ENCODE measurements at places on chromosomes 7 and 10.

- no peak for DNase-seq
Measured at GRCh38 chr7:91789558-91789957, 90.9 kb downstream of the MTERF1 start.

GRCh38 chr7:111459757-111460280 is 102.5 kb downstream of the IMMP2L start:
- no peak for DNase-seq

DNA sequence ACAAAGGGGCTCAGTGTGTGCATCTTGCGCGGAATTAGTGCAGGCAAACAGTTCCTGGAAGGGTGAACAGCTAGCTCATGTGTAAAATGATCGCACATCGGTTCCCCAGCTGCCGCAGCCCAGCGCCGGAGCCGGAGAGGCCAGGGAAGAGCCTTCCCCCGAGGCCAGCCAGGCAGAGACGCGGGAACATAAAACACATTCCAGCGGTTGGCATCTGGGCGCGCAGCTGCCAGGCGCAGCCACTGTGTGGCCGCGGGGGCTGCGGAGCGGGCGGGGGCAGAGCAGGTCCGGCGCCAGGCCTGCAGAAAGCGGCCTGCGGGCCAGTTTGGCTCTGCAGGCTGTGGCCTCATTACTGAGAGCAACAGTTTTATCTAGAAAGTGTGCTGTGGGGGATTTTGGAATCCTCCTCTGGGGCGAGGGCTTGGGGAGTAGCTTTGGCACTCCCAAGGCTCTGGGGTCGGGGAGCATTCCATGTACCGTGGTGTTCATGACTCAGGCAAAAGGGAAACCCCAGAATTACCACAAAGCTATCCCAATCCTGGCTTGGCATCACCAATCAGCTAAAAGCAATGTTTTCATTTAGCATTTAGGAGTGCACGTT is 74.3 kb downstream of the SAMD9 start:
- DNase-seq = no peak

DNA sequence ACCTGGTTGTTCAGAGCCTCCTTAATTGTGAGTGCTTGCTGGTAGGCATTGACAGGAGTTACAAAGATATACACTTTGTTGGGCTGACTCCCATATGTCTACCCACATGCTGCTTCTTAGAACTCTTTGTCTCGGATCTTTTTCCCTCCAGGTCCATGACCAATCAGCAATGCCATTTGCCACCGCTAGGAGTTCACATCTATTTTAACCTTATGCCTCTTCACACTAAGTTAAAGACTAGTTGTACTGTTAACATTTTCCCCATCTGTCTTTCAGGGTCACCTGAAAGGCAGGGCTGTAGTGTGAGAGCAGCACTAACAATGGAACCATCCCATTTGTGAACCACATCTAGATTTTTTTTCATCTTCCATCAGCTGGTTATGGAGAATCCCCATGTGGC is 226.7 kb upstream of the NPY start:
- DNase-seq = no peak

GRCh38 chr10:31536302-31536701 is 217.3 kb downstream of the ZEB1 start:
- no peak for DNase-seq

- no peak for DNase-seq
Measured at GRCh38 chr7:130961128-130961601, 227.2 kb upstream of the KLF14 start.

Measured in caudate nucleus (tissue), 63 donors.